ENCODE measurements at places on chromosomes 7 and 10. TPM values are rescaled to one million over a fixed set of nuclear protein-coding genes. Genes with fewer than 3 reads are reported as not detected.

Gene SPDYE2
- total RNA-seq: 0.31 TPM

Gene CFTR
- total RNA-seq: not detected

Gene TRA2A
- 97.9 TPM for total RNA-seq

Gene ZEB1
- total RNA-seq: 187 TPM

Gene PRKG1
- total RNA-seq: 20.0 TPM

Gene GHRHR
- total RNA-seq: 1.2 TPM

Gene AP3M1
- 27.2 TPM for total RNA-seq

Gene ADRB1
- total RNA-seq: 0.76 TPM

Gene ADAM12
- 5.8 TPM for total RNA-seq

Gene CTNNA3
- total RNA-seq: 89.6 TPM

Gene ELFN1
- 2.4 TPM for total RNA-seq

Gene ADARB2
- total RNA-seq: 1.9 TPM

Gene ASL
- total RNA-seq: 25.7 TPM

Gene SPDYE16
- 1.9 TPM for total RNA-seq

Gene PYROXD2
- 29.5 TPM for total RNA-seq

Gene SLC29A4
- total RNA-seq: 8.8 TPM

Gene C10orf67
- 1.2 TPM for total RNA-seq

Gene SLC18A3
- total RNA-seq: not detected

Gene PNLIPRP3
- total RNA-seq: not detected

Gene NAT16
- not detected for total RNA-seq

Gene TMEM236
- 0.49 TPM for total RNA-seq

Gene TUBGCP2
- total RNA-seq: 55.9 TPM

Gene CNNM1
- total RNA-seq: not detected

Gene KCNMA1
- 10.7 TPM for total RNA-seq

Gene AUTS2
- total RNA-seq: 129 TPM

Gene AHCYL2
- total RNA-seq: 46.1 TPM

Gene CYP3A4
- total RNA-seq: not detected

Gene ZNF789
- 12.4 TPM for total RNA-seq

Gene ASB4
- total RNA-seq: 0.80 TPM

Gene SMO
- total RNA-seq: 24.8 TPM
